NCI-H2171 (cell line): ENCODE measurements at places on chromosomes 6 and 20.

- DNase-seq = no peak
Measured at GRCh38 chr6:13420269-13420668, 67.1 kb downstream of the GFOD1 start.

GRCh38 chr20:62891111-62891510 lies 29.5 kb upstream of the TCFL5 start:
- no peak for DNase-seq

GRCh38 chr6:129853996-129854711 lies 7.0 kb downstream of the TMEM244 start:
- DNase-seq = no peak

GRCh38 chr6:14702678-14703077 lies 543.2 kb upstream of the JARID2 start:
- no peak for DNase-seq

GRCh38 chr6:100463630-100464161 lies 1.0 kb downstream of the SIM1 start:
- no peak for DNase-seq

DNA sequence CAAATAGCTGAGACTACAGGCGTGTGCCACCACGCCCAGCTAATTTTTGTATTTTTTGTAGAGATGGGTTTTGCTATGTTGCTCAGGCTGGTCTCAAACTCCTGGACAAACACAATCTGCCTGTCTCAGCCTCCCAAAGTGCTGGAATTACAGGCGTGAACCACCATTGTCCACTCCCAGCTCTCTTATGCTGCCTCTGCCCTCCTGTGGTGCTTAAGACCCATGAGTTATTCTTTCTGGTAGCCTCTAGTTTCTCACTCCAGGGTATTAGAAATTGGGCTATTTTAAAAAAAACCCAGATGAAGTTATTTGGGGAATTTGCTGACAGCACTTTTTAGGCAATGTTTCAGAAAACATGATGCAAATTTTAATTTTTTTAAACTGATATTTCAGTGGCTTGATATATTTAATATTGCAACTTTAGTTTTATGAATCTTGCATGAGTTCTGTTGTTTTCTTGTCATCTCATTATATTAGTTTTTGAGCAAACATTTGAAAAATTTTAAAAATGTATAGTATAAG lies 114.0 kb upstream of the FOXO3 start:
- no peak for DNase-seq

DNA sequence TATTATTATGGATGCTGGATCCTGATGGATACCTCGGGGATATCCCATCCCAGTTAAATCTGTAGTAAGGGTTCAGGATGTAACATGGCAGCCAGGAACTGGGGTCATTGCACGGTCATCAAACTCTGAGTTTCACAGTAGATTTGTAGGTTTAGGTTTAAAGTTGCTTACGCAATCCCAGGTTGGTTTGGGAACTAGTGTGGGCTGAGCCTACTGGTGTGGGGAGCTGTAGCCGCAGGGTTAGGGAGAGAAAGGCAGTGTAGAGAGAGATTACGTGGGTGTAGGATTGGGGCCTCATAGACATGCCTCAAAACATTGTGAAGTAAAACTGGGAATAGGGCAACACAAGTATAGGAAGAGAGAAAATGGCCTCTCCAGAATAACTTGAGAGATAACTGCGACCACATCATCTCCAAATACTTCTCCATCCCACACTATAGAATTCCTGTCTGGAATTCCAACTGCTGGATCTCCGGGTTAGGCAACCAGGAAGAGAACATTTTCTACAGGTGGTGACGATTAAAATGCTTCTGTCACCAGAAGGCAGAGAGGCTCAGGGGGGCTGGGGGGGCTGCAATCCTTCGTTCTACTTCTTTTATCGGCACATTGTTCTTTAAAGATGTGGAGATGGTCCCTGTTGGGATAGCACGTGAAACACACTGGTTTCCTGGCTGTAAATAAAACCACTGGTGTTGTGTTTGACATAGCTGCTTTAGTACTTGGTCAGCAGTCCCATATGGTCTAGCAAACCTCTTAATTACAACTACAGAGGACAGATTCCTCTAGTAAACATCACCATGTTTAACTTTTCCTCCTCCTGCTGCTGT lies 44.9 kb upstream of the TMEM170B start:
- no peak for DNase-seq

DNA sequence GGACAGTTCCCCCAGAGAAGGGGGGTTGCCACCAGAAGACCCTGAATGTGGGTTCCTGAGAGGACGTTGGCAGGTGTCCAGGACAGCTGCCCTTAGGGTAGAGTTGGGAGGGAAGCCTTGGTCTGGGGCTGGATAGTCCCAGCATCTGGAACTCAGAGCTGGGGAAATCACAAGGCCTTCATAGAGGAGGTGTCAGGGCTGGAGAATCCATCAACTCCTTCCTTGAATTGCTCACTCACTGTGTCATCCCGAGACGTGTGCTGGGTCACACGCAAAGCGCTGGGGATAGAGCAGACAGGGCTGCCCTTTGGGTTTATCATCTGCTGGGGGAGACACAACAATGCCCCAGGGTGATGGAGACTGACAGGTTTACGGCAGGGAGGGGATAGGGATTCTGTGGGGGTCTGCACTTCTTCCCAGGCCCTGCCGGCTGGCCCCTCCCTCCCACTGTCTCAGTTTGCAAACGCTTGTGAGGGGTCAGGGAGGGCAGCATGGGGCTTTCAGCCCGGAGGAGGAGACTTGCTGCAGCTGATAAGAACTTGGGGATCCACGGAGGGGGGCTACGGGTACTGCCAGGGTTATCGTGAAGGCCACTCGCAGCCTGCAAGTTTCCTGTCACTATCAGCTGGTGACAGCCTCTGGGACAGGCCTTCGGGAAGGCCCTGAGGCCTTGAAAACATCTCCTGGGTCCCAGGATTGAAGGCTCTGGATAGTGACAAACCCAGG lies 18.6 kb downstream of the RBM38 start:
- no peak for DNase-seq
